ENCODE measurements at places on chromosomes 13 and 19. TPM values are rescaled to one million over a fixed set of nuclear protein-coding genes. Genes with fewer than 3 reads are reported as not detected.
A peak's percentile ranks its signal among the peaks of the same experiment; 100 is the strongest.

Gene GADD45GIP1
- total RNA-seq, result 22.1 TPM

Gene ZNF615
- 3.6 TPM for total RNA-seq

Gene TDRD12
- total RNA-seq, result under 0.01 TPM

Gene LGI4
- total RNA-seq, result 1.1 TPM

Gene TTC9B
- not detected for total RNA-seq

Gene IRS2
- 9.1 TPM for total RNA-seq

Gene RASL11A
- 5.3 TPM for total RNA-seq

Gene ZNF844
- total RNA-seq, result 4.4 TPM

Gene PLPP2
- total RNA-seq, result 2.3 TPM

Gene IZUMO2
- total RNA-seq, result not detected

GRCh38 chr13:110377178-110377825 lies 70.2 kb downstream of the COL4A2 start:
- no peak overlapping the region for H3K4me3 ChIP-seq
- no peaks in the 10 kb centered on the region for H3K27me3 ChIP-seq
- H3K4me1 ChIP-seq, result no peaks in the 10 kb centered on the region
- no peak for DNase-seq
- no peak overlapping the region for H3K27ac ChIP-seq

DNA sequence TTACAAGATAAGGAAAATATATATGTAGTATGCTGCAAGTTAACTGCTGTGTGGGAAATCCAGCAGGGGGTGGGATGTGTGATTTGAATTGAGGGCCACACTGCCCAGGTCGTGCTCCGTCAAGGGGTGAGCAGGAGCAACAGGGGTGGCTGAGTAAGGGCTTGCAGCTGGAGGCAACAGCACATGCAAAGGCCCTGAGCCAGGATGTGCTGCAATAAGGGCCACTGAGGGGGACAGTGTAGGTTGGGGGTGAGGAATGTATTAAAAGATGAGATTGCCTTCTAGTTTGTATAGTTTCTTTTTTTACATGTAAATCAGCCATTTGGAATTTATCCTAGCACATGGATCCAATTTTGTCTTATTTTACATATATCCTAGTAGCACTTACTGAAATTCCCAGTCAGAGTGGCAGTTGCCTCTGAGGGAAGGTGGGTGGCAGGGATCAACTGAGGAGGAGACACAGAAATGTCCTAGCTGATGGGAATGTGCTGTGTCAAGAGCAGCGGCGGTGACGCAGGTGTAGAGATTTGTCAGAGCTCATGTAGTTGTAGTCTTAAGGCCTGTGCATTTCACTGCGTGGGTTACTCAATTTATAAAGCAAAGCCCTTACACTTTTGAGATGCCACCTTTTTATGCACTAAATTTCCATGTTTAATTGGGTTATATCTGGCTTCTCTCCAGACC lies 5.4 kb upstream of the RBM42 start:
- no peak for DNase-seq
- H3K27ac ChIP-seq, result no peak overlapping the region
- H3K36me3 ChIP-seq, result no peaks in the 10 kb centered on the region
- H3K27me3 ChIP-seq, result no peaks in the 10 kb centered on the region

GRCh38 chr13:50829226-50829625 lies 14.3 kb downstream of the DLEU7 start:
- no peaks in the 10 kb centered on the region for H3K27me3 ChIP-seq
- no peak for DNase-seq
- H3K36me3 ChIP-seq, result no peaks in the 10 kb centered on the region
- no peak overlapping the region for H3K4me3 ChIP-seq
- peak overlapping the region; percentile 20 for H3K27ac ChIP-seq

GRCh38 chr13:51645761-51646670 lies 61.8 kb downstream of the WDFY2 start:
- no peak overlapping the region for H3K27ac ChIP-seq
- H3K4me3 ChIP-seq, result no peak overlapping the region
- H3K27me3 ChIP-seq, result no peaks in the 10 kb centered on the region
- H3K36me3 ChIP-seq, result no peaks in the 10 kb centered on the region

GRCh38 chr13:68345963-68346531 lies 1115.9 kb upstream of the PCDH9 start:
- H3K27me3 ChIP-seq, result no peaks in the 10 kb centered on the region
- no peak overlapping the region for H3K4me3 ChIP-seq
- DNase-seq, result no peak

GRCh38 chr13:30142486-30143211 lies 164.7 kb downstream of the KATNAL1 start:
- H3K27ac ChIP-seq, result no peak overlapping the region
- H3K36me3 ChIP-seq, result no peaks in the 10 kb centered on the region
- no peaks in the 10 kb centered on the region for H3K4me1 ChIP-seq
- H3K27me3 ChIP-seq, result no peaks in the 10 kb centered on the region
- DNase-seq, result no peak

DNA sequence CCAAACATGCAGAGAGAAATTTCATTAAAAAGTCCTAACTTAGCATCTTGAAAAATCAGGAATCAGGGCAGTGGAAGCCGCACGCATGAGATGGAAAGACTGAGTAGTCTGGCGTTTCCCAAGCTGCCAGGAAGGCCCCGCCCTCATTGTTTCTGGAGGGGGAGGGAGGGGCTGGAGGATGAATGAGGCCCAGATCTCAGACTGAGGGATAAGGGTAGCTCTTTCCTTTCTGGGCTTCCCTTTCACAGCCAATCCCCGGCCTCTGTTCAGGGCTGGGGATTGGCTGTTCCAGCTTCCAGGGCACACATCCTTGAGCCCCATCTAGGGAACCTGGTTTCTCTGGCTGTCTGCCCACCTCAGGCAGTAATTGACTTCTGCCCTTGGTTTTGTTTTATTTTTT lies 7.3 kb downstream of the C19orf53 start:
- DNase-seq, result no peak
- no peak overlapping the region for H3K27ac ChIP-seq
- no peak overlapping the region for H3K4me3 ChIP-seq
- no peaks in the 10 kb centered on the region for H3K4me1 ChIP-seq

GRCh38 chr19:16887353-16888265 lies 1.2 kb upstream of the F2RL3 start:
- H3K27ac ChIP-seq, result peak overlapping the region; percentile 20
- DNase-seq, result no peak
- no peaks in the 10 kb centered on the region for H3K36me3 ChIP-seq
- H3K4me1 ChIP-seq, result no peaks in the 10 kb centered on the region
- H3K27me3 ChIP-seq, result no peaks in the 10 kb centered on the region

DNA sequence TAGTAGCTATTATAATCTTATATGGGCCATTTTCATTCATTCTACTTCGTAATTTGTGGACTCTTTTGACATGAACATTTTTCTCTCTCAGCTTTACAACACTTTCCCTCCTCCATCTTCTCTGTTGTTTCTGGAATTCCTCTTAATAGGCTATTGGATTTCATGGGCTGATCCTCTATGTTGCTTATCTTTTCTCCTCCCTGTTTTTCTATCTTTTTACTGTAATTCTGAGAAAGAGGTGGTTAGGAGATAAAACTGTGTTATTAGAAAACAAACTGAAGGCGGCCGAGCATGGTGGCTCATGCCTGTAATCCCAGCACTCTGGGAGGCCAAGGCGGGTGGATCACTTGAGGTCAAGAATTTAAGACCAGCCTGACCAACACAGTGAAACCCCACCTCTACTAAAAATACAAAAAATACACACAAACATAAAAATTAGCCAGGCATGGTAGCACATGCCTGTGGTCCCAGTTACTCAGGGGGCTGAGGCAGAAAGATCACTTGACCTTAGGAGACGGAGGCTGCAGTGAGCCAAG lies 188.1 kb downstream of the UGGT2 start:
- H3K36me3 ChIP-seq, result no peaks in the 10 kb centered on the region
- H3K27ac ChIP-seq, result no peak overlapping the region
- DNase-seq, result no peak
- H3K4me3 ChIP-seq, result no peak overlapping the region
- no peaks in the 10 kb centered on the region for H3K4me1 ChIP-seq

DNA sequence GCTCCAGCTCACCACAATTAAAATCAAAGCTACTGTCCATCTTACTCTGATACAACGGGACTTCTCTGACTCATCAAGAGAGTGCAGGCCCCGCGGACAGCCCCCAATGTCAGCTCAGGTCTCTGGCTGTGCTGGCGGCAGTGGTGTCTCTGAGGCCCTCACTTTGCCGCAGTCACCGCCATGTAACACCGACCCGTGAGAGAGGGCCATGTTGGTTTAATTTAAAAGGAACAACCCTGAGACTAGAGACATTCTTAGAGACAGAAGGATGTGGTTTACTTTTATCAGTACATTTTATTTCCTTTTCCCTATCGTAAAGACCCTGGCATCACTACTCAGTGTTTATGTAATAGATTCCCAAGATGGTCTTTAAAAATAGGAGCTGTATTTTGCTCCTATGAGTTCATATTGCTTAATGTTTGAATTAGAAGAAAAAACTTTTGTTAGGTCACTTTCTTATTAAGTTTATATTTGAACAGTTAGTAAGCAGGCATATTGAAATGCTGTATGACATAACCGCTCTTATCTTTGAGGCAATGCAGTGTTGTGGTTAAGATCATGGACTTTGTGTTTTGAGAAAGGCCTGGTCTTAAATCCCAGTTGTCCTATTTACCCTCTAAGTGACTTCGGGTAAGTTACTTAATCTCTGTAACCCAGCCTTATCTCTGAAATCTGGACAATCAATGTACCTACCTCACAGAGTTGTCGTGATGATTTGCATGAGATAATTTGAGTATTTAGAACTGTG lies 23.4 kb downstream of the DGKH start:
- H3K27ac ChIP-seq, result no peak overlapping the region
- H3K27me3 ChIP-seq, result no peaks in the 10 kb centered on the region

- H3K4me3 ChIP-seq, result no peak overlapping the region
- DNase-seq, result no peak
- H3K27me3 ChIP-seq, result no peaks in the 10 kb centered on the region
- no peak overlapping the region for H3K27ac ChIP-seq
- peaks cover 19% of the 10 kb centered on the region for H3K4me1 ChIP-seq
Measured at GRCh38 chr19:4647676-4648644, 8.6 kb downstream of the TNFAIP8L1 start.

DNA sequence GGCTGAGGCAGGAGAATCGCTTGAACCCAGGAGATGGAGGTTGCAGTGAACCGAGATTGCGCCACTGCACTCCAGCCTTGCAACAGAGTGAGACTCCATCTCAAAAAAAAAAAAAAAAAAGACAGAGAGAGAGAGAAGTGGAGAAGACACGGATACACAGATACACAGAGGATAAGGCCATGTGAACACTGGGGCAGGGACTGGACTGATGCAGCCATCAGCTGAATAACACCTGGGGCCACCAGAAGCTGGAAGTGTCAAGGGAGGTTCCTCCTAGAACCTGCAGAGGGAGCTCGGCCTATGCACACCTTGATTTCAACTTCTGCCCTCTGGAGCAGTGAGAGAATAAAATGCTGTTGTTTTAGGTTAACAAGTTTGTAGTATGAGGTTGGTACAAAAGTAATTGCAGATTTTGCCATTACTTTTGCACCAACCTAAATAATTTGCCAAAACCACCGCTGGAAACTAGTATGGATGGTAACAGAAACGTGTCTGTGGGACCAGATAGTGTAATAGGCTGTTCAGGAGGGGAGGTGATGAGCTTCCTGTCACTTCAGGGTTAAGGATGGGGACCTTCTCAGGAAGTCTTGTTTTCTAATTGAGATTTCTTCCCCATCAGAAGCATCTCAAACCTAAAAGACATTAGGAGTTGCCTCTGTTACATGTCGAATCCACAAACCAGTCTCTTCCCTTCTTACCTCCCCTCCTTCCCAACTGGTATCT lies 36.4 kb upstream of the IGSF23 start:
- no peak for DNase-seq
- H3K27me3 ChIP-seq, result no peaks in the 10 kb centered on the region
- peaks cover 6% of the 10 kb centered on the region for H3K4me1 ChIP-seq
- no peak overlapping the region for H3K4me3 ChIP-seq

DNA sequence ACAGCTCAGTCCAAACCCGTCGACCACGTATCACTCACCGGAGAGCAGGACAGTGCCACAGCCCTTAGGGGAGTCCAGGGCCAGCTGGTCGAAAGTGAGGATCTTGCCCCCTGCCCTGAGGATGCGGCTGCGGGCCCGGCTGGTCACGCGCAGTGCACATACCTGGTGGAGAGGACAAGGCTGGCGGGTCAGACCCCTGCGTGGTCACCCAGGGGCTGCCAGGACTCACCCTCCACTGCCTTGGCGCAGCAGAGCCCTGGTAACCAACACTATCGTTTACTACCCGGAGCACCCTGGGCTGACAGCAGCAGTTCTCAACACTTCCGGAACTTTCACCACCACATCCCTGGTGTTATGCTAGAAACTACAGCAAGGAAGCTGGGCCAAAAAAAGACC lies 1.2 kb upstream of the FAM83E start:
- H3K4me3 ChIP-seq, result no peak overlapping the region
- H3K4me1 ChIP-seq, result peaks cover 17% of the 10 kb centered on the region
- no peak for DNase-seq
- H3K27me3 ChIP-seq, result no peaks in the 10 kb centered on the region
- no peak overlapping the region for H3K27ac ChIP-seq

DNA sequence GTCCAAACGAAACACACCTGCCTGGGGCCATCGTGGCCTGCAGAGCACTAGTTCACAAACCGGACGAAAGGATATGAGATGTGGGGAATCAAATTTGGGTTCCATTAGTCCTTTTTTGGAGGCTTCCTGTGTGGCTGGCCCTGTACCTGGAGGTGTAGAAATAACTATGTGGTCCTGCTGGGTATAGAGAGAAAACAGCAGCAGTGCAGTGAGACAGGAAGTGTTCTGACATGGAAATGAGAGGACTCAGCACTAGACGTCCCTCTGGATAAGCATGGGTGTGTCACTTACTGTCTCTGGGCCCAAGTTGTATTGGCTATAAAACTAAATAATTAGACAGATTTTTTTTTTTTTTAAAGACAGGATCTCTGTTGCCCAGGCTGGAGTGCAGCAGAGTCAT lies 12.3 kb downstream of the KDELR1 start:
- peaks cover 10% of the 10 kb centered on the region for H3K36me3 ChIP-seq
- no peaks in the 10 kb centered on the region for H3K27me3 ChIP-seq
- no peaks in the 10 kb centered on the region for H3K4me1 ChIP-seq
- no peak overlapping the region for H3K27ac ChIP-seq
- no peak overlapping the region for H3K4me3 ChIP-seq

DNA sequence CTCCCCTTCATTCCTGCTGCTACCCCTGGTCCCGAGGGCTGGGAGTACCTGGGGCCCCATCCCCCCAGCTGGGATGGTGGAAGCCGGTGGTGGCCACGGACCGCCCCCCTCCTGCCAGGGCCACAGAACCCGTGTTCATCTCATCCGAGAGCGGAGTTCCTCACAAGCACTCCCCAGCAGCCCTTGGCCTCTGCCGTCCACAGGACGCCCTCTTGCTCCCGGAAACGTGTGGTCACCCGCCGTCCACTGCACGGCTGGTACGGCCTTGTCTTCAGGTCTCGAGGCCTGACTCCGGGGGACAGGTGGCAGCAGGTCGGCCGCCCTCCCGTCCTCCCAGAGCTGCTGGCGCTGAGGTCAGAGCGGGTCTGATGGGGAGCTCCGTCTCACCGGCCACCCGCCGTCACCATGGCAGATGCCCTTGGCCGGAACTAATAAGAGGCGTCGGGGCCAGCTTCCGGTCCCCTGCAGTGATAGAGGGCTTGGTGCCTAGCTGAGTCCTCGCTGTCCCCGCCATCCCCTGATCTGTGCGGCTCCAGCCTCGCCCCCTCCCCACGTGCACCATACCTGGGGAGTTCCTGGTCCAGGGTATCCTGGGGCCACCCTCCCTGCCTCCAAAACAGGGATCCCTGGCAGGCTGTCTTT lies 16.5 kb upstream of the CSNK1G2 start:
- no peak for DNase-seq
- H3K4me1 ChIP-seq, result peaks cover 5% of the 10 kb centered on the region
- no peaks in the 10 kb centered on the region for H3K27me3 ChIP-seq
- peaks cover 15% of the 10 kb centered on the region for H3K36me3 ChIP-seq
- H3K4me3 ChIP-seq, result no peak overlapping the region

GRCh38 chr19:57947088-57947418 lies 453 bp downstream of the ZNF256 start:
- H3K27ac ChIP-seq, result peak overlapping the region; percentile 52
- DNase-seq, result no peak
- peaks cover 6% of the 10 kb centered on the region for H3K36me3 ChIP-seq
- H3K27me3 ChIP-seq, result no peaks in the 10 kb centered on the region
- peaks cover 7% of the 10 kb centered on the region for H3K4me1 ChIP-seq
- peak overlapping the region; percentile 41 for H3K4me3 ChIP-seq
